ENCODE measurements at places on chromosomes 3 and 15.

GRCh38 chr15:94083467-94084052, 147.8 kb upstream of the MCTP2 start:
- DNase-seq: no peak

- DNase-seq: no peak
These were observed 59.5 kb upstream of the CTSH start for GRCh38 chr15:79004336-79004735.

DNA sequence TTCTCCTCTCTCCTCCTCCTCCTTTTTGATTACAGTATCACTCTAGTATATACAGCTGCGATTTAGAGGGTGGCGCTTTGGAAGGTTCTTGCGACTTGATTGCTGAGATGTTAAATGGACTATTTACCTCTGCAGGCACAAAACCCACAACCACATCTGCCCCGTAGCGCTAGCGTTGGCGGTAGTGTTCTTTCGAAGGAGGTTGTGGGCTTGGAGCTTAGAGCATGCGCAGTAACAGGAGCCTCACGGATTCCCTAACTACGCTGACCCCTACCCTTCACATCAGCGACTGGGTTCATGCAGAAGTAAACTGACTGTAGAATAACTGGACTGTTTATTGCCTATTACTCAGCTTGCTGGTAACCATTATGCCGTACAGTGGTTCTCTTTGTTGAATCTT, 58.0 kb downstream of the CGGBP1 start:
- no peak for DNase-seq

DNA sequence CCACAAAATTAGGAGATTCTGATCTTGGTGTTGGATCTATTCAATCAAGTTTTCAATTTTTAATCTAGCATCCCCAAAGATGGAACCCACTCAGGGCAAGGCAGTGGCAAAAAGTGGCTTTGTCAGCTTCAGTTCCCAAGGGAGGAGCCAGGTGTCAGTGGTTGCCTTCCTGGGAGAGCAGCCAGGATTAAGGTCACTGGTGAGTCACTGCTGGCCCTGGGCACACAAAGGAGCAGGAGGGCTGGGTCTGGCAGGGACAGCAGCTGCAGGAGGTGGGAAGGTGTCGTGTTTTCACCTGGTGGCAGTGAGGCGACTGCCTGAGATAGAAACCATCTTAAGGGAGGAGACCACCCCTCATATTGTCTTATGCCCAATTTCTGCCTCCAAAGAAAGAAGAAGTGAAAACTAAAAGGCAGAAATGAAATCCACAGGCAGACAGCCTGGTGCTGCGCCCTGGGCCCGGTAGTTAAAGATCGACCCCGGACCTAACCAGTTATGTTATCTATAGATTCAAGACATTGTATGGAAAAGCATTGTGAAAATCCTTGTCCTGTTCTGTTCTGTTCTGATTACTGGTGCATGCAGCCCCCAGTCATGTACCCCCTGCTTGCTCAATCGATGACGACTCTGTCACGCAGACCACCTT, 5.9 kb upstream of the KLHL25 start:
- no peak for DNase-seq

GRCh38 chr15:75809986-75810750, 33.1 kb upstream of the UBE2Q2 start:
- no peak for DNase-seq

GRCh38 chr15:65638681-65639089, 16.9 kb downstream of the SLC24A1 start:
- DNase-seq: no peak

DNA sequence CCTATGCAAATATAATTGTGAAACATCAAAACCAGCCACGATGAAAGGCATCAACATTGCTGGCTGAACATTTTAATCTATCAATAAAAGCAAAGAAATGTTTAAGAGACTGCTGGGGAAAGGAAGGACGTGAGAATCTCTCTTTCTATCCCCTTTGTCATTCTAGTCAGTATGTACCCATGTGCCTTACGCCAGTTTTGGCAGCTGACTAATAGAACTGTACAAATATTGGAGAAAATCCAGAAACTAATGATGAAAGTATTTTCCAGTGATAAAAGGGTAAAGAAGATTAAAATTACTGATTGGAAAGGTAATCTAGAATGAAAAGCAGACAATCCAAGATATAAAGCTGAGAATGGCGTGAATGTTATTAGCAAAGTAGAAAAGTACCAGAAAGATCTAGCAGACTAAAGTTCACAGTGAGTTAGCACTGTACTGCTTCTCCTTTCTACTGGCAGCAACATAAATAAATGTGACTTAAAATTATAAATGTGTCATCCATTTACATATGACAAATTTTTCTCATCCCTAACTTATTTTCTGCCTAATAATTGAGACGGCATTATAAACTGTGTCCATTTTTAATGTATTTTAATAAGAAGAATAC, 401.9 kb upstream of the CNTN4 start:
- DNase-seq: no peak

GRCh38 chr3:106458952-106459351, 590.1 kb upstream of the CBLB start:
- DNase-seq: no peak

DNA sequence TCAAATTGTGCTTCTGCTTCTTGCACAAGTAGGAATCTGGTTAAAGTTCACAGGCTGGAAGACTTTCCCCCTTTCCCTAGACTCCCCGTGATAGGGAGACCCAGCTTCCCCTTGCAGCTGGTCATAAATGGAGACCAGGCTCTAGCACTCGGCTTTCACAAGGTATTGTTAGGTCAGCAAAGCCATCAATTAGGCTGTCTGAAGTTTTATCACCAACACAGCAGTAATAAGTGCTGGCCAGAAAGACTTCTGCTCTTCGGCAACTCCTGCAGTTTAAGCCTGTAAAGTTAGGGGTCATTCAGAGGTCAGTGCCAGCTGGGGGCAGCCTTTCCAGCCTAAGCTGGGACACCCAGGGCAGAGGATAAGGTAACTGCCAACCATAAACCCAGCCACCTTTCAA, 203.4 kb downstream of the MEIS2 start:
- no peak for DNase-seq

DNA sequence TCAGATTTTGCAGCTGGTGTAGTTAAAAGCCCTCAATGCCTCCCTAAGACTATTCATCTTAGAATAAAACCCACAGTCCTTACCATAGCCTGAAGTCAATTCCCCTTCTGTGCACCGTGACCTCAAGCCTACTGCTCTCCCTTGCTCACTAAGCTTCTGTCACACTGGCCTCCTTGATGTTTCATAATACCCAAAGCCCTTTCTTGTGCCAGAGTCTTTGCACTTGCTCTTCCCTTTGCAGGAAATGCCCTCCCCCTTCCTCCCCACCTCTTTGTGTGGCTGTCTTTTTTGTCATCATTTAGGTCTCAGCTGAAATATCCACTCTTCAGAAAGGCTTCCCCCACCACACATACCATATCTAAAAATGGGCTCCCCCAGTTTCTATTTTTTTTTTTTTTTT, 4.2 kb upstream of the PLEKHO2 start:
- DNase-seq: no peak

DNA sequence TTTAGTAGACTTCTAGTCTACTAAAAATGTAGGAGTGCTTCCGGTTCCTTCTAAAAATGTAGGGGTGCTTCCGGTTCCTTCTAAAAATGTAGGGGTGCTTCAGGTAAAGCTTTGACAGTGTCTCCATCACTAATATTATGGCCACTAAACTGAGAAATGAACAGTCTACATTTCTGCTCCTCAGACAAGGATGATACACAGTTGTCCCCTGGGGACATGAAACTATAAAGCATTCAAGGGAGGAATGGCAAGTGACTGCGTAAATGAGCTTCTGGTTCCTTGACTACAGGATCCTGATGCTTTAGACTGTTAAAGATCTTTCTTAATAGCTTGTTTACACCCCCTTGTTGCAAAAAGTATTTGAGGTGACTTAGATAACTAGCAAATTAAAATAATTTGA, 53.9 kb upstream of the SLC9A9 start:
- DNase-seq: no peak

DNA sequence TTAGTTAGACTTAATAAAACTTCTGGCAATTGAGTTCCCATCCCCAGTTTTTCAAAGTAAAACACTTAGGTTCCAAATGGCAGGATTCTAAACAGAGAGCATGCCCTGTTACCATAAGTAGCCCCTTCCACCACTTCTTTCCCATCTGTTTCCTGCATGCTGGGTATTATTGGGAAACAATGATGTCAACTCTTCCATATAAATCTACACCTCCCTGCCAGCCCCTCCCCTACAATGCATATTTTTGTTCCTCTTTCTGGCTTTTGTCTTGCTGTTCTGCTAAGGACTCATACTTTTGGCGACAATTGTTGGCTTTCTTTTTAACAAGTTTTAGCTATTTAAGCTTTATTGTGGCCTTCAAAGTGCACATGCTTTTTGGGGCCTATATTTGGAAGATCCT, 11.1 kb downstream of the ARHGAP31 start:
- DNase-seq: no peak

- no peak for DNase-seq
These were observed 44.2 kb upstream of the THRB start for GRCh38 chr3:24538891-24539290.

DNA sequence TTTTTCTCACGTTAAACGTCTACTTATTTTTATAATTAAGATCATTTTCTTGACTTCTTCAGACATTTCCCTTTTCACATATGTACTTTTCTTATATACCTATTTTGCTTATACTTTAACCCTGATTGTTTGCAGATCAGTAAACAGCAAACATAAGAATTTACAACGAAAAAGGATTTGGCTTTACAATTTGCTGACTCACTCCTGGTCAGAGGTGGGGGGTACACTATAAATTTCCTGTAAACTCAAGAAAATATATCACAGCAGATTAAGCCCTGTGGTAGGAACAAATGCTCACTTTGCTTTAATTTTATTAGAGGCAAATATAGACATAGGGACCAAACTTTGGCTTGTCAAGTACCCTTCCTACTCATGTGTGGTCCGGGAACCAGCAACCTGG, 185.0 kb downstream of the PLCL2 start:
- DNase-seq: no peak

DNA sequence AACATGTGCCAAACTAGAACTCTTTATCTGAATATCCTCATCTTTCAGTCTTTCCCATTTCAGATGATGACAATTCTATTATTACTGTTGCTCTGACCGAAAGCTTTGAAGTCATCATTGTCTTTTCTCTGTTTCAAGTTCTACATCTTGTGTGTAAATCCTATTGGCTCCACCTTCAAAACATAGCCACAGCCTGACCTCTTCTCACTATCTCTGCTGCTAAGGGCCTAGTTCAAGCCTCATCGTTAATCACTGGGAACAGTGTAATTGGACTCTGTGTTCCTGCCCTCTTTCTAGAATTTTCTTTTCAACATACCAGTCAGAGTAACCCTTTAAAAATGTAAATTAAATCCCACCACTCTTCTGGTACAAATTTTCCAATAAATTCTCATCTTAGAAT, 105.1 kb downstream of the OXSM start:
- DNase-seq: no peak

GRCh38 chr3:182397164-182397563, 396.1 kb upstream of the ATP11B start:
- no peak for DNase-seq

DNA sequence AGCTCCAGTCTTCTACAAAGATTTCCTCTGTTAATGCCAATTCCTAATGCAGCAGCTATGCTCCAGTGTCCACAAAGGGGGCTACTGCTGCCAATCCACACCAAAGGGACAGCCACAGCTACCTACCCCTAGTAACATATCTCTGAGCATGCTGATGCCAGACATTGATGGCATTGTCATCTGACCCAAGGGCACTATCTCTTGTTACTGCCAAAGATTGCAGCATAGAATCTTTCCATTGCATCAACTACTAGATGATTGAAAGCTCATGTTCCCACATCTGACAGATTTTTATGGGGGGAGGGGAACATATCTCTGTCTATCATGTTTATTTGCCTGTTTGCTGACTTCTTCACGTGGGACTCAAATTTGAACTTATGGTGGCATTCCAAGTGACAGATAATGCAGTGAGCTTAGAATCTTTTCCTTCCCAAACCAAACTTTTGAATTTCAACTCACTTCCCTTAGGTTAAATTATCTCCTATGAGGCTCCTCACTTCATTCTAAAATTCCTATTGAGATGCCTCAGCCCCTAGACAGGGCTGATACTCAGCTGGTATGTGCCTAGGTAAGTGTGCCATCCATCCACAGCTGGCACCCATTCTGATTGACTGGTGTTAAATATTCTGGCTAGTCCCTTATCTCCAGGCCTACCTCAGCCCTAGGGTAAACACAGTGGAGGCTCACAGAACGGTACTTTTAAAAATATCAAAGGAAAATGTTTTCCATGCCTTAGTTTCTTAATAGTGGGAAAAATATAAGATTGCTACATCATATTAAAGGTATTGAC, 100.3 kb downstream of the STRIT1 start:
- no peak for DNase-seq

All from stimulated activated CD4-positive, alpha-beta T cell treated with anti-CD3 and anti-CD28 coated beads, TNF-alpha, amount 100 ng/mL, for 1 hour (primary cell).